ENCODE measurements at places on chromosomes 3 and 15.

GRCh38 chr3:110940055-110940454, 131.6 kb upstream of the NECTIN3 start:
- DNase-seq, result no peak

- DNase-seq, result no peak
Measured at GRCh38 chr3:47323431-47324277, 40.9 kb downstream of the KLHL18 start.

DNA sequence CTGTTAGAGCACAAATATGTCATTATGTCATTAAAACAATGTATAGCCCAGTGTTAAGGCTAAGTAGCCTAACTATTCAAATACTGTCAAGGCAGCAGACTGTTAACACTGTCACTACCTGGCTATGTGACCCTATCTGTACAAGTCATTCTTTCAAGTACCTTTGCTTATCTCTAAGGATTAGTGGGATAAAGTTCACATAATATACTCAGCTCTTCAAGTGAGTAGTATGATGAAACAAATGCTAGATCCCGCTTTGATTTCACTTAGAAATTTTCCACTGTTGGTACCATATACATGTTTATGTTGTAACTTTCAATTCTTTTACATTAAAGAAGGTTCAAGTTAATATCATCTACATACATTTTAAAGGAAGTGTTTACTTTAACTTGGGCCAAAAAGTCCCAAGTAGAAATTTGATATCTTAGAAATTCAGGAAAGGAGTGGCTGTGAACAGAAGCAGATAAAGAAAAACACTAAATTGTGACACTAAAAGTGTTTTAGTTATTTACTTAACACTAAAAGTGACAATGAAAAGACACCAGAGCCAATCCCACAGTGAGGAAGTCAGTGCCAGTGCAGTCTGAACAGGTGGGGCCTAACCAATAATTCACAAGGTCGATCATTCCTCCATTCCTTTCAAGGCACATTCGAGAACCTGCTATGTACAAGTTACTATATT, 4.8 kb upstream of the RFX7 start:
- DNase-seq, result no peak

DNA sequence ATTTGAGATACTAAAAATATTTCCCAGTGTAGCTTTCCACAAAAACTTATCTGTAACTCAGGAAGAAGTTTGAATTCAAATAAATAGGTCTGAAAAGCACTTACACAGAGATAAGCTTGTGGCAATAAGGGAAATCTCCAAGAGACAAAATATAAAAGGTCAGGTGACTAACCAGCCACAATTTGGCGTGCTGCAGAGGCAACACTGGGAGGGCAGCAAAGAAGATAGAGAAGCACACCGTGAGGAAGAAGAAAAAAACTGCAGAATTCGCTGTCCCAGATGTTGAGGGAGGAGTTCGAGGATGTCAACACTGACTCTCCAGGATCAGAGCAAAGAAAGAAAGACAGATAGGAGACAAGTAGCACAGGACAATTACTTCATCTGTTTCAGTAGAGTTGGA, 204.4 kb downstream of the FMN1 start:
- DNase-seq, result no peak

- DNase-seq, result no peak
Measured at GRCh38 chr15:88031461-88031860, 225.1 kb downstream of the NTRK3 start.

- DNase-seq, result no peak
Measured at GRCh38 chr15:101013769-101014675, 94.9 kb downstream of the LRRK1 start.

DNA sequence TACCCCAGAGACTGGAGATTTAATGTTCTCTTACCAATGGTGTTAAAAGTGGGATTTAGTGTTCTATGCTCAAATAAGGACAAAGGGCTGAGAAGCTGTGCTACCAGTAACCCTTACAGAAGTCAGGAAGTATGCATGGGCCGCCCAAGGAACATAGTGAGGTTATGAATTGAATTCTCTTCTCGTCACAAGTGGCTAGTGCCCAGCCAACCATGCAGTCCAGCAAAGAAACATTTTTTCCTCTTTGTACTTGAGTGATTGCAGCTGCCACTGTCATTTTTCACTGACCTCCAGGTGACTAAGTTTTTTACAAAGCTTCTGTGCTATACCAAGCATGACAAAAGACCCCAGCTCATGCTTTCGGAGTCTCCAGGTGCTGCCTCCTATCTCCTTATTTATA, 110.6 kb upstream of the DCBLD2 start:
- DNase-seq, result no peak

DNA sequence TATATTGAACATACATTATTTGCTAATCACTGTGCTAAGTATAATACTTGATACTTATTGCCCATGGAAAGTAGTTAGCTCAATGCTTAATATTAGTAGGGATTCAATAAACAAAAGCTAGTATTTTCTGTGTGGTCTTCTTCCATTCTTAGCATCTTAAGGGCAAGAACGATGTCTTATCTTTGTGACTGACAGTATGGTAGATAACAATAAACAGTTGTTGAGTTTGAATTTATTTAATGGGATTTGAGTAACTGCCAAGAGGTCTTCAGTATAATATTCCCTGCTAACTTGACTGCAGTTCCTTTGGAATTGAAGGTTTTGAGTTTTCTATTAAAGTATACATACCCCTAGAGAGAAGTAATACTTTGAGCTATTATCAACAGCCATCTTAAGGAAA, 70.1 kb downstream of the ZNF609 start:
- no peak for DNase-seq

DNA sequence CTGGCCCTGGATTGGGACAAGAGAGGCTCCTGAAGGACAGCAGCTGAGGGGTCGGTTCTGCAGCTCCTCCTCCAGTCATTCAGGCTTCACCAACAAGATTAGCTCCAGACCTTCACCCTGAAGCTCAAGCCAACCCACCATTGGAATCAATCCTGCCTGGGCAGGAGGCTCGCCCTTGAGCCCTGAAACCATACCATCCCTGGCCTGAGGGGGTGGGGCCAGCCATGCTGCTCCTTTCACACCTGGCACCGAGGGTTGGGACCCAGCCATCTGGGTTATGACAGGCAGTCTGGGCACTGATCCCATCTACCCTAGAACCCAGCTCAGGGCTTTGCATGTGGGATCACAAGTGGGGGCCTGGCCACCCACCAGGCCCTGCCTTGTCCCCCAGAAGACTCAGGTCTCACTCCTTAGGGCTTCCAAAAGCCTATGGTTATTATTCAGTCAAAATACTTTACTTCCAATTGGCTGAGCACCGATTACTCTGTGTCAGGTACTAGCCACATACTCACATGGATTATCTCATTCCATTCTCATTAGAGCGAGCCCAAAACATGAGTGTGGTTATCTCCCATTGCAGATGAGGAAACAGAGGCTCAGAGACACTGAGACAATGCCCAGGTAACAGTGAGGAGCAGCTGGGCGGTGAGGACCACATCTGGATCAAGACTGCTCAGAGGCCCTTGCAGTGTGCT, 3.1 kb downstream of the ABHD14B start:
- no peak for DNase-seq
